ENCODE measurements at places on chromosomes 6 and 20.

GRCh38 chr6:2998998-2999617 is 586 bp upstream of the NQO2 start:
- DNase-seq: peak; percentile 45

GRCh38 chr6:130466748-130467061 is 100.9 kb downstream of the TMEM200A start:
- no peak for DNase-seq

DNA sequence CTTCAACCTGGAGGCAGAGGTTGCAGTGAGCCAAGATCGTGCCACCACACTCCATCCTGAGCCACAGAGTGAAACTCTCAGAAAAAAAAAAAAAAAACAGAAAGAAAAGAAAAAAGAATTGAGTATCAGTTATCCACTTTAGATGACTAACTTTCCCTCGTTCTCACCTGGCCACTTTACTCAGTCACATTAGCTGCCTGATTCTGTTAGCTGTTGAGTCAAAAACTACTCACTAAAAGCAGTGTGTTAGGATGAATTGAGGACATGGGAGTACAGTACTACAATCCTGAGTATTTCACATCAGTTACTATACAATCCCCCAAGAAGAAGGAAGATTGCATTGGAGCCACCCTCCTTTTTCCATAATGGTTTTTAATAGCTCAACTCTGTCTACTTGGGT is 114.6 kb downstream of the ADAT2 start:
- no peak for DNase-seq

DNA sequence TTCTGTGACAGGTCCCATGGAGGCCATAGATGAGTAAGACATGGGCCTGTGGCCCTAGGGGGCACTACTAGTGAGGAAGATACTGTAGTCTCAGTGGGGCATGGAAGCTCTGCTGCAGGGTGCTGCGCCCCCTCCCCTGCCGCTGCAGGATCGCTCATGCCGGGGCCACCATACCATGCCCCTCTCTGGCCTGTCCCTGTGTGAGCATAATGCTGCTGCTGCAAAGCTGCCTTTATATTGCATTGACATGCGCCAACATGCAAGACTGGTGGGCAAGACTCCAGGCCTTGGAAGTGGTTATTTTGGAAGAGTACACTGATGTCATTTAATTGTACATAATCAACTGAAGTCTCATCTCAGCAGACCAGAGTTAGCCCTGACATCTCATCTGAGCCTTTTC is 60.0 kb downstream of the TOX2 start:
- no peak for DNase-seq

DNA sequence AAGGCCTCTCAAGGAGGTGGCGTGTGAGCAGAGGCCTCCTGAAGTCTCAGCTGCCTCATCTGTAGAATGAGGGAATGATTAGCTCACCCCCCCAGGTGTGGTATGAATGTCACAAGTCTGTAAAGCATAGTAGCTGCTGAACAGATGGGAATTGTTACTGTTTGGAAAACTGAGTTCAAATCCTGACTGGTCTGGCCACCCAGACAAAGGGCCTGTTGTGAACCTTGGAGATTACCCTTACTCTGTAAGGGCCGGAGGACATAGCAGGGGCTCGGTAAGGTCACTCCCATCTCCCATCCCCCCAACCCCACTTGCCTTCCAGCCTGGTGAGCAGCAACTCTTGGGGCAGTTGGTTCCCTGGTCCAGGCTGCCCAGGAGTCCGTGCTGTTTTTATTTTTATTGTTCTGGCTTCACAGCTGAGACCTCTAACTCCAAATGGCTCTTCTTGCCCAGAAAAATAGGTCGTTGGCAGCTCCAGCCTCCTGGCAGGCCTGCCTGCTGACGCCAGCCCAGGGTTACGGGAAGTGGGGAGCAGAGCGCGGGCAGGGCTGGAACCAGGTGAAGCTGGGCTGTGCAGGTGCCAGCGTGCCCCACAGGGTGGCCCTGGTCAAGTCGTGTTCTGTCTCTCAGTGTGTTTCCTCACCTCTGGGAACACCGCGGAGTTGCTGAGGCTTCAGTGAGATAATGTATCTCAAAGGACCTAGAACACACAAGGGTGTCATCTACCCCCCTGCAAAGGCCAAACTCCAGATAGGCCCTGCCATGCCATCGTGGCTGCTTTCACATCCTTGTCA is 4.5 kb upstream of the SIRPA start:
- no peak for DNase-seq

GRCh38 chr20:21184819-21185218 is 58.9 kb downstream of the KIZ start:
- no peak for DNase-seq

All from GF-D8 (cell line).